Tongue (tissue), 3 donors: ENCODE measurements at places on chromosomes 2 and 18. TPM values are rescaled to one million over a fixed set of nuclear protein-coding genes. Genes with fewer than 3 reads are reported as not detected.

TBR1 gene
- total RNA-seq: not detected

AMER3 gene
- not detected for total RNA-seq

UGT1A8 gene
- 0.31 TPM for total RNA-seq

GRCh38 chr18:58015065-58015780 is 28.8 kb upstream of the NEDD4L start:
- no peak for DNase-seq

- peak; percentile 97 for DNase-seq
Observed at GRCh38 chr2:227406177-227407031, 18.7 kb upstream of the SCYGR1 start.

DNA sequence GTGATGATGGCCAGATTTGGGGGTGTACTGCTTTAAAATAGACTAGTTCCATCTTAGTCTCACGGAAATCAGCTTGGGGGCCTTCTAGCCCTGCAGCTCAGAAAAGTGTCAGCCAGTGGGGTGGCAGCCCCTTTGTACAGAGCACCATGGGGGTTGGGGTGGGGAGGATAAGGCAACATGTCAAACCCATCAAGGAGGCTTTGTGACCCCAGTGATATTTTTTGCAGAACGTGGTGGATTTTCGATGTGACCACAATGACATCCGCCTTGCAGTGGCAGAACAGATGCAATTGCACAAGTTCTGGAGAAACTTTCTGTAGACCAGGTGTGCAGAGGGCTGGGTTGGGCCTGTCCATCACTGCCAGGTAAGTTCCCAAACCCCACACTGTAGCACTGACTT is 3.0 kb upstream of the CD8A start:
- DNase-seq: no peak

DNA sequence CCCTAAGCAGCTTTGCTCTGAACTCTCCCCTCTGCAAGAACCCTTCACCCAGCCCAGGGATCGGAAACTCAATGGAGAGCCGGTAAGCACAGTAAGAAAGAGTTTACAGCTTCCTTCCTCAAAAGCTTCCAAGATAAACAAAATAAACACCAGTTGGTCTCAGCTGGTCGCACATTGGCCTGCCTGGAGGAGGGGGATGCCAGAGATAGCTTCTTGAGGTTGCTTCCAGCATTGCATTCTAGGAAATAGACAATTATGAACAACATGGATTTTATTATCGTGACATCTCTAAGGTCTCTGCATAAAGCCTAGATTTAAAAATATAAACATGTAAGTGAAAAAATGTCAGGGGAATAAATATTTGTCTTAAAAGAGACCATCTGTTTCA is 141.5 kb upstream of the PKDCC start:
- peak; percentile 56 for DNase-seq

DNA sequence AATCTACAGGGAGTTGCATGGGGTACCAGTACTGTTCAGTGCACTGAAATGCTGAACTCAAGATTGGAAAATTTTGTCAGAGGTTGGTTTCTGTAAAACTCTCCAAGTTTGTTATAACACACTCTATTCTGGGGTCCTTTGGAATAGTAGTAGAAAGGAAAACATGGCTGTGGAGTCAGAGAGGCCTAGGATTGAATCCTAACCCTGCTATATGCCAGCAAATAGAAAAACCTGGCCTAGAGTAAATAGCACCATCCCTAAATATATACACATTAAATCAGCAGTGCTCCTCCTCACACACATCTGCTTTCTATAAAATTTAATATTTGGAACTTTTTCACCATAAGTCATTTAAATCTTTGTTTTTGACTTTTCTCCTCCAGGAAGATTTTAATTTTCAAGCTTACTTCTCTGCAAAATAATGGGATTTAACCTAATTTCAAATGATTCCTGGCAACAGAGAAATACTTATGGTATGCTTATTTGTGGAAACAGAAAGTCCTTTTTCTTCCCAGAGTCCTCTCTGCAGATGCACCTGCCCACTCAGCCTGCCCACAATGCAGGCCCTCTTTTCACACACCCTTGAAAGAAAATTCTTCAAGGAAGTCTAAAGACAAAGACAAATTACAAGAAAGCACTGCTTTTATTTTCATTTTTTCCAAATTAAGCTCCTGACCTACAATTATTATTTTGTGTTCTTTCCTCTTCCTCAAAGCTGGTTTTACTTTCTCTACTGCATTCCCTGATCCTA is 197.5 kb upstream of the LRRTM1 start:
- DNase-seq: no peak

DNA sequence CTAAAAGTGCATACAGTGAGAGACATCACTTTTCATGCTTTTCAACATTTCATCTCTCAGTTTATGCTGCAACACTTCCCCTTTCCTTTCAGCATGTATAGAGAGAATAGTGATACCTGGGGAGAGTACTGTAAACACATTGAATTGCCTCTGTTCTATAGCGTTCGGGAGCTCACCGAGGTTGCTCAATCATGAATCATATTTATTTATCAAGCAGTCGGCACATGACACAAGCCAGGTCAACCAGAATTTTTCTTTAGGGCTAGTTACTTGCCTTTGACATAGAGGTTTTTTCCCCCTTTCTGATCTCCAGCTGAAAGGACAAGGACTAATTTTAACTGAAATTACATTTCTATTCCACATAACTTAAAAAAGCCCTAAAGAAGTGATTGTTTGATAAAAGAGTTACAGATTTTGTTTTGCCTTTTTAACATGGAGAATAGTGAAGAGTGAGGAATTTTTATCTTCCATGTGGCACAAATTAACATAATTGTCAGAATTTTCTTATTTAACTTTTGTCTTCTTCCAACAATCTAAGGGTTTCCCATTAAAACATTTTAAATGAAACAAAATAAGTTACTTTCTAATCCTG is 690.9 kb upstream of the TMEFF2 start:
- DNase-seq: no peak

DNA sequence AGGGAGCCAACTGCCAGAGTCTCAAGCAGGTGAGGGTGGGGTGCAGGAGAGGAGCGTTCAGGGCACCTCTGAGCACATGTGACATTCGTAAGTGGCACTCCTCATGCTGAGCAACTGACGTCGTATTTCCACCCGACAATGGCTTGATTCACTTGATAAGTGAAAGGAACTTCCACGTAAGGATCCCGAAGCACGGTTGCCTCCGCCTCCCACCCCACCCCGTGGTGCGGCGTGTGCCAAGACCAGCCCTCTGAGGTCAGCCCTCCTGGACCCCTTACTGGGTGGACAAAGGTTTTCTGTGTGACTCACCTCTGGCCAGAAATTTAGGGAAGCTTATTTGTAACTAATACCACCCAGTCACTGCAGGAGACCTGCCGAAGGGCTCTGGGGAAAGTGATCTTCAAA is 59.9 kb downstream of the AGAP1 start:
- DNase-seq: no peak

DNA sequence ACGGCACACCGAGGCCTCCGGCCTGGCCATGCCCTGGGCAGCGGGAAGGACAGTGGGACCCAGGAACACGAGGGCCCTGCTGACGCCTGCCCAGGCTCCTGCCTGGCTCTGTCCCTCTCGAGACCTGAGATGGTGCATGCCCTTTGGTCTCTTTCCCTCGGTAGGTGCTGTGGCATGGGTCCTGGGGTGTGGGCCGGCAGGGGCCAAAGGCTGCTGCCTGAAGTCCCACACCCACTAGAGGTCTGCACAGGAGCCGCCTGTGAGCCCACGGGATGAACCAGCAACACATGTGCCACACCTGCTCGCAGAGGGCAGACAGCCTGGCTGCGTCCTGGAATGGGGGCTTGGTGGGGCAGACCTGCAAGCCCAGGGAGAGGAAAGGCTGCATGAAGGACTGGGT is 73.3 kb downstream of the NDUFA10 start:
- no peak for DNase-seq

DNA sequence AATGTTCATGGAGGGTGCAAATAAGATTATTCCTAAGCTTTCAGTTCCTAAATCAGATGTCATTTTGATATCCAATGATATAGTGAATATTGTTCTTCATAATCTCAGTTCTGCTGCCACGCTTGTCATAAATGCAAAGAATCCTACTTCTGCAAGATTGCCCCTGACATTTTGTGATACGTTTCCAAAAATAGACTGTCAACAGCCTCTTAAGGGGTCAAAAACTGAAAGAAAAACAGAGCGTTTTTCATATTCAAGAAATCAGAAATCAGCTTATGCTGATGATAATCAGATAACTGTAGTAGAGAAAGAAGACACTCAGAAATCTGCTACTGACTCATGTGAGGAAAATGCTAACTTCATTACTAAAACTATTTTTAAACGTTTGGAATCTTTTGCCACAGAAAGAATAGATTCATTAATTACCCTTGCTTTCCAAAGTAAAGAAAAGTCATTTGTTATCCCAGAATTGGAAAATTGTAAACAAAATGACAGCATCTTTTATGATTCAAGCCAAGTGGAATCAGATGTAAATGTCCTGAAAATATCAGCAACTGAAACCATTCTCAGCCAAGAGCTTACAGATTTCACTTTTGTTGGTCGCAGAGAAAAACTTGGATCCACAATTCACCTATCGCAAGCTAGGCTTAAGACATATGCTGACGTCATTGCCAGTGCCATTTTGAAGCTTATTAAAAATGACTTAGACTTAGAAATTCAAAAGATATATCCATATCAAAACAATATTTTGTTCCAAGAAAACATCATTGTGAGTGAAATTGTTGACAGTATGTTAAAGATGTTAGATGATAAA is 55.1 kb downstream of the FSIP2 start:
- DNase-seq: no peak

DNA sequence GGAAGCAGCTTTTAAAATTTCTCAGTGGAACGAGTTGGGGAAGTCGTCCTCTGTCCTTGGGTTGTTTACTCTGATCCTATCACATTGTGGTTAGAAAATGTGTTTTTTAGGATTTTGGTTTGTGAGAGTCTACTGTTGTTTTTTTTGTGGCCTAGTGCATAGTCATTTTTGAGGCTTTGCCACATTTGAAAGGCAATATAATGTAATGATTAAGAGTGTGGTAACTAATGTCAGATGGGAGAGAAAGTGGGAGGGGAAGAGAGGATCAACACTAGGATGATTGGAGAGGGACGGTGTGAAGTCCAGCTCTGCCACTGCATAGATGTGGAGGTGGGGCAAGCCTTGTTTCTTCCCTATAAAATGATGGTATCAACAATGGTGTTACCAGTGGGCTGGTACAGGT is 8.5 kb downstream of the SP140L start:
- no peak for DNase-seq

CHRNA1 gene
- 47.4 TPM for total RNA-seq

DNA sequence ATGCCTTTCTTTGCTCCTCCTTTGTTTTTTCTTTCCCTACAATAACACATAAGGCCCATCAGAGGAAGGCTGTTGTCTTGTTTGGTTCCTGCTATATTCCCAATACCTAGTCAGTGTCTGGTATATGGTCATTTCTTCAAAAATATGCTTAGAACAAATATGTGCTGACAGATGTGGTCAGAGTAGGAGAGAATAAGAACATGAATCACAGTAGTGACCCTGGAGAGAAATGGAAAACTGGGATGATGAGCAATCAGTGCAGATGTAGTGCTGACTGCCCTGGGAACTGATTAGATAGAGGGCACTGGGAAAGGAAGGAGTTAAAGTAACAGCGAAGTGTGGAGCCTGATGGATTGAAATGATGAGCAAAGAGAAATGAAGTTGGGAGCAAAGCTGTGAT is 189.4 kb upstream of the LHCGR start:
- DNase-seq: no peak

DNA sequence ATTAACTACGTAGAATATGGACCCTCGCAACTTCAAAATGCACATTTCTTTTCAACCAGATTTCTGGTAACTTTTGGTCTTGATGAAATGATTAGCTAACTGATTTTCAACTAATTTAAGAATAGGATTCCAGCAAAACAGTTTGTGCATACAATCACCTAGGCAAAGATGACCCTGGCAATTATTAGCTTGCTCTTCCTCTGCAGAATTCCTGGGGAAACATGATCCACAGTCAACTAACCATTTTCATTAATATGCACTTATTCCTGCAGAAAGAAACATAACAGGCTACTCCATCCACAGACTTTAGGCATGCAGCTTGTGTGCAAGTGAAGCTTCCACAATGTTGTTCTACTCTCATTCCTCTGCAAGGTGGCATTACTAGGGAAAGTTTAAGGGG is 1150.8 kb upstream of the FANCL start:
- DNase-seq: no peak

DNA sequence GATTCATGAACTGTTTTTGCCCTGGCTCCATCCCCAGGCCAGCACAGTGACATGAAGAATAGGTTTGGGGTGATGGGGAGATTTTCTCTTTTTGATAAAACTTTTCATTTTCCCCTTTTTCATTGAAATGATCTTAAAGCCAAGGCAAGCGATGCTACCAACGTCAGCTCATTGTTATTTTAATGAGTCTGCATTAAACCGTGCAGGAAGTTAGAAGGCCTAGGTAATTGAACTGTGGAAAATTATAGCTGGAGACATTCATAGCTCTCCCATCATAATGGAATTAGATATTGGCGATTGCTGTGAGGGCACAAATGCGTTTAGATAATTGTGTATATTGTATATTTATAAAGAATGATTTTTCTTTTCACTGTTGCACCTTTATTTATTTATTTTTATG is 33.2 kb downstream of the SMARCAL1 start:
- no peak for DNase-seq

DNA sequence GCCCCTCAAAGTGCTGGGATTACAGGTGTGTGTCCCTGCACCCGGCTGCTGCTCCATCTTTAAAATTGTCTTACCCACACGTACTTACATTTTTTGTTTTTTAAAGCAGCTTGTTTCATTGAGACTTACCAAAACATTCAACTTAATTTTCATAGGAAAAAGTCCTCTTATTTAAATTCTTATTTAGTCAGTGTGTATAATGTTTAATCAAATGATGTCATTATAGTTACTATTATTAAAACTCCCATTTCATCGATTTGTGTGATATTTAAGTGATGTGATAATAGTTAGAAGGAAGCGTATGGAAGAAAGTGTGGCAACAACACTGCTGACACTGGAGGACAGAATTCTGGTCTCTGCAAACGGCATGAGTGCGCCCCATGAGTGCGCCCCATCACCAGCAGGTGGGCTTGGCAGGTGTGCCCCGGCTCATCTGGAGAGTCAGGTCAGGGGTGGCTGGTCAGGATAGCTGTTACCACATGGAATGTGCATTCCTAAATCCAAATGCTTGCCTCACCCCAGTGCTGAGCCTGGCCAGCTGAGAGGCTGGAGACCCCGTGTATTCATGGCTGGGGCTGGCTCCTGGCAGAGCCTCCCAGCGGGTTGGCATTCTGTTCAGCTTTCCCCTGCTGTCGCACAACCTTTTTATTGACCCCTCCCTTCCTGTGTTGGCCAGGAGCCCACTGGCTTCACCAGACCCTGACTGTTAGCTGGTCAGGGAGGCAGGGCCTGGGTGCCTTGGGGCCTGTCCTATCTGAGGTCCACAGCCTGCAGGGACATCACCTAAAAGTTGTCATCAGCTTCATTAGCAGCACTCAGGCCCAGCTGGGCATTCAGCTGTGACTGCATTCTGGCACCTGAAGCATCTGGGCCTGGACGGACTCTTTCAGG is 79.7 kb downstream of the AGAP1 start:
- DNase-seq: peak; percentile 73

GRCh38 chr2:26702025-26702424 is 9.5 kb downstream of the KCNK3 start:
- no peak for DNase-seq
